ENCODE measurements at places on chromosomes 11 and 22. TPM values are rescaled to one million over a fixed set of nuclear protein-coding genes. Genes with fewer than 3 reads are reported as not detected.

Gene AAMDC
- 45.9 TPM for polyA plus RNA-seq

Gene CCDC90B
- polyA plus RNA-seq: 84.5 TPM

Gene HBE1
- polyA plus RNA-seq: 8.3 TPM

DNA sequence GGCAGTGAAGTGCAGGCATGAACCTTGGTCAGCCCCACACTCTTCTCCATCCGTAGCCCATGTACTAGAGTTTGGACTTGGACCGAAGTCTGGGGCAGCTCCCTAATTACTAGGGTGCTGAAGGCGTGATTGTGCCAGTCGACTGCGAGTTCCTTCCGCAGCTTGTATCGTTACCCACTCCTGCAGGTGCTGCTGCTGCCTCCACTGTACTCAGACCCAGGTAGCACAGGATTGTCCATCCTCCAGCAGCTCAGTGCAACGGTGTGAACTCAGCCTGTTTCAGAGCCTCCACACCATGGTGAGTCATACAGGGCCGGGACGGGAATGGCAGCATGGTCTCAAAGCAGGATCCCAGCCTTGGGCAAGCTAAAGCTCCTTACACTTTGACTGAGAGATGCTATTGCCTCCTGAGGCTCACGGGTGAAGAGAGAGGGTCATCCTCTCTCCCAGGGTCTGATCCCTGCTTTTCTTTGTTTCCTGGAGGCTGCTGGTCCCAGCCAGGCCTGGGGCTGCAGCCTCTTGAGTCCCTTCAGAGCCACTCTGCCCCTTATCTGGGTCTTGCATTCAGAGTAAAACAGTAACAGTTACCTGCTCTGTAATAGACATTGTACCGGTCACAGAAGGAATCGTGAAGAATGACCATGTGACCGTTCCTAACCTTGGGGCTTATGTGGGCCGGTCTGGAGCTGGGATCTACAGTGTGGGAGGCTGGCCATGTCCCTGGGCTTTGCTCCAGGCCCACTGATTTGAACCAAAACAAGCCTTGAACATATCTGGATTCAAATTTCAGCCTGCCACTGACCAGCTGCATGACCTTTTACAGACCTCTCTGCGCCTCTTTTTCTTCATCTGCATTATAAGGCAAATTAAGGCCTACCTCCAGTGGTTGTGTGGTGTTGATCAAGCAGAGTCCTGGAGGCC lies 1.7 kb downstream of the TKFC start:
- DNase-seq: no peak

DNA sequence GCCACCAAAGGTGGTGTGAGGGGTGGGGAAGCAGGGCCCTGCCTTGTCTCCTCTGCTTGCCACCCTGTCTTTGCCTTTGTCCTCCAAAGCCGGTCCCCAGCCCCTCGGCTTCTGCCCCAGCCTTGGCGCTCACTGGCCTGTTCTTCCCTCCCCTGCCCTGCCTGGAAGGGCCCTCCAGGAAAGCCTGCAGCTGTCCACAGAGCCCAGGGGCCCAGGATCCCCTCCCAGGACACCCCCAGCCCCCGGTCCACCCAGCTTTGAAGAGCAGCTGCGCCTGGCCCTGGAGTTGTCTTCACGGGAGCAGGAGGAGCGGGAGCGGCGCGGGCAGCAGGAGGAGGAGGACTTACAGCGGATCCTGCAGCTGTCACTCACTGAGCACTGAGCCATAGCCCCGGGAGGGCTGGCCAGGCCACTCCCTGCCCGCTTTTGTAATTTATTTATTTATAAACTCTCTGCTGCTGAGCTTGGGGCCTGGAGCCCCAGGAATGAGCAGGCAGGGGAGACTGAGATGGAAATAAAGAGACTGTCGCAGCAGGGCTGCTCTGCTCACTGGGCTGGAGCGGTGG lies 1.3 kb upstream of the SSH3 start:
- peak; percentile 33 for DNase-seq

GRCh38 chr11:9691865-9692264 lies 28.0 kb downstream of the SWAP70 start:
- no peak for DNase-seq

DNA sequence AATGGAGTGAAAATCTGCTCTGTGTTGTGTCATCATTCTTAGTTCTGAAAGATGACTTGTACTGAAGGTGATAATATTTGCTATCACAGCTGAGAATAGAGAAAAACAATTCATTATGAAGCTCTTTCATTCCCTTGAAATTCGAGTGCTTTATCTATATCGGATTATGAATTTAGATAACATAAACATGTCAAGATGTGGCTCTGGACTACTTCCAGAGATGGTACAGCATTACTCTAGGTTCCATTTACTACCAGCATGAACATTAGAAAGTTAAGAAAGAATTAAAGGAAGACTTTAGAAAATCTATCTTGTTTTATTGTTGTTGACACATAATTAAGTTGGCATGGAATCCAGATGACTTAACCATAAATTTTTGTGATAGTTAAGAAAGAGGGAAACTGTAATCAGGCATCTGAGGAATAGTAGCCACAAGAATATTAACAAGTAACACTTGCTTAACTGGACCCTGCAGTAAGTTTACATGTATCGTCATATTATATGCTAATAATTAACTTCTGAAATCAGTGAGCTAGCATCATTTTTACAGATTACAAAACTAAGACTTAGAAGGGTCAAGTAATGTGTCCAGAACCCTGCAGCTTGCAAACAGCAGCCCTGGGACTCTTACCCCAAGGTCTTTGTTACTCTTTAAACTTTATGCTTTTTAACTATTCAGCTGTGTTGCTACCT lies 182.6 kb downstream of the DDX10 start:
- no peak for DNase-seq

- DNase-seq: peak; percentile 20
Observed at GRCh38 chr11:8098361-8098760, 17.4 kb downstream of the TUB start.

- no peak for DNase-seq
Observed at GRCh38 chr22:50702821-50703725, 30.4 kb downstream of the SHANK3 start.

DNA sequence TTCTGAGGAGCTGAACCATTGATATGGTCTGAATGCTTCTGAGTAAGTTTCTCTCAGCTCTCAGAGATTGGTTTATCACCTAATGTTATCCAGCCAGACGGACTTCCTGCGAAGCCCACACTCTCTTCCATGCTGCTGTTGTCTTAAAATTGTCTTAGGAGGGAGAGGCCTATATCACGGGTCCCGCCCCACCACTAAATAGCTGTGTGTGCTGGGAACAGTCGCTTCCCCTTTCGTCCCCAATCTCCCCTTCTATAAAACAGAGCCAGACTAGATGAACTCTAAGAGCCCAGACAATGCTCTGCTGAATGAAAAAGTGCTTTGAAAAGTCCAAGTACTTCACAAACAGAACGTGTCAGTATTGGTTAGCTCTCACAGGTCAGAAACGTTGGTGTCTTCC lies 81.4 kb upstream of the AKIP1 start:
- DNase-seq: no peak

All from AG04450 (cell line).